ENCODE measurements at places on chromosomes 7 and 10. TPM values are rescaled to one million over a fixed set of nuclear protein-coding genes. Genes with fewer than 3 reads are reported as not detected.

DNA sequence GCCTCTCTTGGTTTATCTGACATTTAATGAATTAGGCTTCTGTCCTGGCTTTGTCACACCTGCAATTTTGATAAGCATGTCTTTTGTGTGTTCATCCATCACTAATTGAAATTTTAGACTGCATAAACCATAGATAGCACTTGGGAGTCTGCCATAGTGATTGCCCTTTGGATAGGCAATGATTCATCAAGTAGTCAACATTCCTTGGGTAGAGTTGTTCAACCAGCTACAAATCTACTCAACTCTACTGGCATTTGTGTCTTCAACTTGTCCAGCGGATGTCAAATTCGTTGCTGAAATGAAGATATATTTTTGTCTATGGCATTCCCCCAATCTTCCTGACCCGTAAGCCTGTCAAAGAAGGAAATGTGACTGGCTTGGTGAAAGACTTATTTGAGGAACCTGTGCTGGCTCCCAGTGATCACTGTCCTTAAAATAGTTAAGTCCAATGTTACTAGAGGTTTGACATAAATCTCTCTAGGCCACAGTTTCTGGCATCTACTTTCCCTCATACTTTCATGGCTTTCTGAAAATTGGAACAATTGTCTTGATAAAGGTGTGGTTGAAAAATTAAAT, 33.7 kb upstream of the CREB5 start:
- no peak for DNase-seq

The PDAP1 gene
- total RNA-seq: 198 TPM

The XRCC2 gene
- 14.8 TPM for total RNA-seq

The ATOH7 gene
- total RNA-seq: not detected

DNA sequence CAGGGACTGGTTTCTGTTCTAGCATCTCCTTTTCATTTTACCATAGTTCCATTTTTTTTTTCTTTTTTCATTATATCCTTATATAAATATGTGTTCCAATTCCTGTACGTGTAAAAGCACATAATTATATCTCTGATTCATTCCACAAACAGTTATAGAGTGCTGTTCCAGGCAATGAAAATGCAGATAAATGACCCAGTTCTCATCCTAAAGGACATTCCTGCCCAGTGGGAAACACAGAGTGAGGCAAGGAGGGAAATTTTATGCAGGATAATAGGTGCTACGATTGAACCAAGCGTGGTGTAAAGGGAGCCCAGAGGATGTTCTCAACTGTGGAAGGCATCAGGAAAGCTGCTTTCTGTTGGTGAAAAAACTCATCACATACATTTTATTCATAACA, 408.1 kb downstream of the GATA3 start:
- DNase-seq: no peak

DNA sequence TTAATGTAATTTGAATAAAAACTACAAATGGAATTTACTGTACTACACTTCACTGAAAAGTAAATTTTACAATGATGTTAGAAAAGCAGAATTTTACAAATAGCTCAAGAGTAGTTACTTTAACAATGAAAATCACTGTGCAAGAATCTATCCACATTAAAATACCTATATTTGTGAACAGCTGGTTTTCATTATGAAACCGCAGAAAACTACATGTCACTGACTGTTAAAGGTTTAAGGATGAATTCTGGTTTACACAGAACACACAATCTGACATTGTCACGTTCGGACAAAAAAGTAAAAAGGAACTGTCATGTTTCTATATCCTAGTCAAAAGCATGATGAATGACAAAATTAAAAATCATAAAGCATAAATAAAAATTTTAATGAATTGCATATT, 415.3 kb upstream of the PRKCQ start:
- no peak for DNase-seq

DNA sequence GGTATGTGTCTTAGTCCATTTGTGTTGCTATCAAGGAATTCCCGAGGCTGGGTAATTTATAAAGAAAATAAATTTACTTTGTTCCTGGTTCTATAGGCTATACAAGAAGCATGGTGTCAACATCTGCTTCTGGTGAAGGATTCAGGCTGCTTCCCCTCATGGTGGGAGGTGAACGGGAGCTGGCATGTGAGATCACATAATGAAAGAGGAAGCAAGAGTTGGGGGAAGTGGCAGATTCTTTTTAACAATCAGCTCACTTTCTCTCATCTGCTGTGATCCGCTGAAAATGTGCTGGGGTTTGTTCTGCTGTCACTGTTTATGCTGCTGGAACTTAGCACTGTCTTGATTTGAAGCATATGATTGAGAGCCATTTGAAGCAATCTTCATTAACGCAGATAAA, 730.0 kb upstream of the SORCS1 start:
- DNase-seq: no peak

The WNT16 gene
- not detected for total RNA-seq

The SLC26A3 gene
- not detected for total RNA-seq

The TMEM26 gene
- not detected for total RNA-seq

Data from CD8-positive, alpha-beta memory T cell (primary cell).